AG08396 (cell line): ENCODE measurements at places on chromosomes 12 and 14.
A peak's percentile ranks its signal among the peaks of the same experiment; 100 is the strongest.

- DNase-seq = no peak
Observed at GRCh38 chr12:28231248-28231647, 41.0 kb downstream of the CCDC91 start.

- no peak for DNase-seq
Observed at GRCh38 chr12:6777386-6777785, 5.1 kb downstream of the LAG3 start.

DNA sequence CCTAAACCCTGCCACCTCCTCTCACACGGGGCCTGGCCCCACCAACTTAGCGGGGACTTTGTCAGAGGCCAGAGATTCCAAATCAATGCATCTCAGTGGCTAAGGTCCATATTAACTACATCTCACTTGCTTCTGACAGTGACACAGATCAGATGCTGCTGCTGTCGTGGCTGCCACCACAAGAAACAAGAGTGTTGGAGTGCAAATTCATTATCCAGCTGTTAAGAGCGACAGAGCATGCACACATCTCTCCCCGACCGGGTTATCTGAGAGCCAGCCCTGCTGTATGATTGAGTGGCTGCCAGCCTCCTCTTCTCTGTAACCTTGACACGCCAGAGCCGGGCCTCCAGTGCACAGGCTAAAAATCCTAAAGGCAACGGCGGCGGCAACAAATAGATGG is 40.2 kb downstream of the SPRING1 start:
- no peak for DNase-seq

DNA sequence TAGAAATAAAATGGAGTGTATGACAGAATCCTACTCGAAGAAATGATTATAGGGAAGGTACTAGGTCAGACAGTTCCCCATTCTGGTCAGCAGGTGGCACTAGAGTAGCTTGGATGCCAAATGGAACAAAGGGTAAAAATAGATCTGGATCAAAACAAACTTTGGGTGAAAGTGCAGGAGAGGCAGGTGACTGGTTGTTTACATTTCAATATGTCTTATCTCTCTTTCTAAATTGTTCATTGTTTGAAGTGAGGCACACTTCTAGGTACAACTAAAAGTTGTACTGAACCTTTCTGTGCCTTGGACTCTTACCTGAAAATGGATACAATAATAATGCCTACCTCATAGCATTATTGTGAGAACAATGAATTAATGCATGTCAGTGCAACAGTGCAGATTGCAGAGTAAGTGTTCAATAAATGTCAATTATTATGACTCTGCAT is 62.0 kb upstream of the OSBPL8 start:
- peak; percentile 61 for DNase-seq

GRCh38 chr14:49982082-49982481 is 89.2 kb downstream of the ARF6 start:
- DNase-seq = no peak

- no peak for DNase-seq
Observed at GRCh38 chr14:83478741-83479140, 1945.1 kb upstream of the SEL1L start.

GRCh38 chr14:22533057-22533704 is 55.8 kb downstream of the DAD1 start:
- no peak for DNase-seq

GRCh38 chr12:94271351-94271750 is 123.0 kb downstream of the PLXNC1 start:
- DNase-seq = no peak
